Stimulated activated naive CD8-positive, alpha-beta T cell treated with anti-CD3 and anti-CD28 coated beads, Interleukin-15, Interleukin-2, amounts not matched to agents 100 U/mL and 50 U/mL, for 24 hours (primary cell): ENCODE measurements at places on chromosomes 13 and 19.

DNA sequence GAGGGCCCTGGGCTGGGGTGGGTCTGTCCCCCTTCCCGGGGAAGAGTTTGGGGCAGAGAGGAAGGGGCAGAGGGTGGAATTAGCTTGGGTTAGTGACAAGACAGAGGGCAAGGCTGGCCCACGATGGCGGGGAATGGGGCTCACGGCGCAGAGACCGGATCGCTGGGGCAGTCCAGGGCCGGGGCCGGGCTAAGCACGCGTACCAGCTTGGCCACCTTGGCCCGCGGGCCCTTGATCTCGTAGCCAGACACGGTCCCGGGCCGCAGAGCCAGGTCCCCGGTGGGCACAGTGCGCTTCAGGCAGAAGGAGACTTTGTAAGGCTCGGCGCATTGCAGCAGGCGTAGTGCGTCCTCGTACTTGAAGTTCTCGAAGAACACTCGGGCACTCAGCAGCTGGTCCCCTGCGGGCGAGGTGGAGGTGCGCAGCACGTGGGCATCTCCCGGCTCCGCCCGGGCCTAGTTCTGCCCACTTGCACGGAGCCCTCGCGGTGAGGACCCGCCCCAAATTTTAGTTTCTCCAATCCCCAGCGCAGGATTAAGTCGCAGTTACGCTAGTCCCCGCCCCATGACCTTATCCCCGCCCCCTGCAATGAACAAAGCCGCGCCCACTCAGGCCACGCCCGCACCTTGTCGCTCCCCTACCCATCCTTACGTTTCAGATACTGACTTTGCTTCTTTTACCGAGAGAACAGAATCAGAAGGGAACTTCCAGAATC is 8.6 kb upstream of the HIPK4 start:
- peak; percentile 67 for DNase-seq

GRCh38 chr19:51766461-51766860 is 5.5 kb downstream of the FPR2 start:
- DNase-seq = no peak

DNA sequence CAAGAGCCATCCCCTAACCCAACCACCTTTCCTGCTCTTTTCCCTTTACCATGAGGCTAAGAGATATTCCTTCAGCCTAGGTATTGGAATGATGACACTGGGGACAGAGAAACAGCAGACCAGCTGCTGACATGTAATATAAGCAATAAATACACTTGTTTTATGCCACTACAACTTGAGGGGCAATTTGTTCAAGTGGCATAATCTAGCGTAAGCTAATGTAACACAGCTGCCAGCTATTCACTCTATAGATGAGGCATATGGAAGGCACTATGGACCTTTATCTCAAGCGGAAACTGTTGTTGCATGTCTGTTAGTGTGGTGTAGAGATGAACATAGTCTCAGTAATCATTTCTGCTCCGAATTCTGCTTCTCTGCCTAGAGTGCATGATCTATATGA is 111.1 kb downstream of the STARD13 start:
- no peak for DNase-seq

DNA sequence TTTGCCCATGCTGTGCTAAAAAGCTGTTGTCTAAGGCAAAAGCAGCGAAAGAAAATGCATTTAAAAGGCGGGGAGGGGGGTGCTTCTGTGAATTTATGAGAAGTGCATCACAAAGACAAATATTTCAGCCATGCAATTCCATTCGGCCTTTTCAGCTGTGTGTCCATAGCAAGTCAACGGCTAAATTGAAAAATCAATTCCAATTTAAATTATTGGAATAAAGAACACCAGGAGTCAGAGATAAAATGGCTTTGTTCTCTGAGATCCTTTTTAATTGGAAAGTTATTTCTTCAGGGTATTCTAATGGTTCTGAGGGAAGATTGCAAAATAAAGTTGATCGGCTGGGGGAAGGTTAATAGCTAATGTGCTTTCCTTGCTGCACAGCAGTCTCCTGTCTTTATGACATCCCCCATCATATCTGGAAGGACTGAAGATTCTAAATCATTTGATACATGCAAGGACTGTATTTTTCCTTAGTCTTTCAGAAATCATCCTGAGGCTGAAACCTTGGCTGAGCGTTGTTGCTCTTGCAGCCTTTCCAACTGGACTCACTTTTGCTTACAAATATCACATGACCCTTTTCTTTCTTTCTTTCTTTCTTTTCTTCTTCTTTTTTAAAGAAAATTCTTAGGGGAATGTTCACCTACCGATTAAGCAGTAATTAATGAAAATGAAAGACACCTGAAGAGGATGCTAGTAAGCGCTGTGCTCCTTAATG is 647.1 kb downstream of the DACH1 start:
- DNase-seq = no peak

- DNase-seq = no peak
Observed at GRCh38 chr19:16897856-16898161, 9.0 kb downstream of the F2RL3 start.

- DNase-seq = peak; percentile 69
Observed at GRCh38 chr19:20051841-20052768, 12.8 kb upstream of the ZNF682 start.

DNA sequence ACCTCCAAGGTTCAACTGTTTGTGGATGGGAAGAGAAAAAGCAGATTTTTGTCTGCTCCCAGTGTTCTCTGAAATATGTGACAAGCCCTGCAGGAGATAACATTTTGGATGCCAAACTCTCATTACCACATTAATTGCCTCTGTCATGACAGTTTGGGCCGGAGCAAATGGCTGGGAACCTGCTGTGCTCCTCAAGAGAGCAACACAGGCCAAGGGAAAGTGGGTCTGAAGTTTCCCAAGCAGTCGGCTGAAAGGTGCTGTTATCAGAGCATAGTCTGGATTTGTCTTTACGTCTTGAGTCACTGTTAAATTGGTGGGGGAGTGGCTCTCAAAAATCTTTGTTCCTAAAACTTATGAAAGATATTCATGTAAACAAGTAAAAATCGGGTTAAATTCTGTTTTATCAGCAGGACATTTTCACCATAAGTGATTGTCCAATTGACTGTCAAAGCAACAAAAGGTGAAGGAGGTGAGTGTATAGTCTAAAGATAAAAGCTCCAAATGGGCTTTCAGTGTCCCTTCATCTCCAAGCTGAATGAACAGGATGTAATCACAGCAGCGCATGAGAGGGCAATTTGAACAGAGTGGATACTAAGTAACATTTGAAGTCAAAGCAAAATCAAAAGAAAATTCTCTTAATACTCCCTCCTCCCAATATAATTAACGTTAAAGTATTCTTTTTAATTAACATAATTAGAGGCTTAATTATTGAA is 844.8 kb downstream of the PCDH17 start:
- no peak for DNase-seq

- no peak for DNase-seq
Observed at GRCh38 chr19:4174213-4174894, 8.0 kb downstream of the SIRT6 start.

GRCh38 chr13:69970520-69970919 is 137.1 kb upstream of the ATXN8OS start:
- no peak for DNase-seq

DNA sequence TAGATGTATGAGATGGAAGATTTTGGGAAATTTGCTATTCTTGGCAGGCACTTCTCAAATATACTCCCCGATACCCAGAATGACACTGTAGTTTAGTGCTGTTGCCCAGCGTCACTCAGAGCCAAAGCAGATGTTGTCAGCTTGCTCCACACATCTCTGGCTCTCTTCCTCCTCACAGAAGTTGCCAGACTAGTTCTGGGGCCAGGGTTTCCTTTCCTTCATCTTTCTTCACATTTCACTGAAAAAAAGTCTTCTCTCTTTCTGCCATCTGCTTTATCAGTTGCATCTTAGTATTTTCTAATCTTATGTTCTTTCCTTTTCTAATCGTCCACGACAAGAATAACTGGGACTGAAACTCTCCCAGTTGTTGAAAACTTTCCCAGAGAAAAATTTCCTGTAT is 251.4 kb downstream of the RGCC start:
- no peak for DNase-seq

GRCh38 chr13:106418556-106418955 is 116.9 kb downstream of the EFNB2 start:
- DNase-seq = no peak
